Activated naive CD8-positive, alpha-beta T cell treated with anti-CD3 and anti-CD28 coated beads, Interleukin-2, amount 10 ng/mL, durations not matched to agents 7 days and 5 days (primary cell): ENCODE measurements at places on chromosomes 5 and 9. TPM values are rescaled to one million over a fixed set of nuclear protein-coding genes. Genes with fewer than 3 reads are reported as not detected.

DNA sequence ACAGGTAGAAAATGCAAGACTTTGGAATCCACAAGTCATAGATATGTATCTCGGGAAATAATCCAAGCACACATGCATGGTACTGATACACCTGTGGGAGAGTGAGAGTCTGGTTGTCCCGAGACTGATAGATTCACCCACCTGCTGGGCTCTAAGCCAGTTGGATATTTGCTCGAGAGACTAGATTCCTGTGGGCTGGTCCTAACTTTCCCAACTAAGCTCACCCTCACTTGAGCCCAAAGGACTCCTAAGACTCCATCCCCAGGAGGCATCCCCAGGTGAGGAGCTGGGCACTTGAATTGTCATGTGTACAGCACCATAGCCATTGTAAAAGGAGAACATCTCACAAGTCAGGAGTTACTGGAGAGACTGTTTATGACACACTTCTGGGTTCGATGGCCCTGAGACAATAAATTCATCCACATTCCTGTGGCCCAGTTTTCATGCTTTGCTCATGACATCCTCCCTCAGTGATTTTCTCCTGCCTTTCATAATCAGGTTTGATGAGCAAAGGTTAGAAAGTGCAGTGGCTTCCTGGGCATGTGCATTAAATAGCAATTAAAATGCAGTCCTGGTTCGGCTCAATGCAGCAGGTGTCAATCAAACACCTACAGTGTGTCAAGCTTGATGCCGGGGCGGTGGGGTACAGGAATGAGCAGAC, 18.1 kb downstream of the SLC1A1 start:
- H3K27me3 ChIP-seq: peaks cover 3% of the 10 kb centered on the region
- H3K27ac ChIP-seq: no peak overlapping the region
- no peaks in the 10 kb centered on the region for H3K4me1 ChIP-seq
- DNase-seq: no peak
- no peak overlapping the region for H3K4me3 ChIP-seq
- no peaks in the 10 kb centered on the region for H3K36me3 ChIP-seq

The HTR1A gene
- not detected for total RNA-seq

GRCh38 chr5:133222040-133222439, 170.2 kb downstream of the HSPA4 start:
- no peak for DNase-seq
- H3K36me3 ChIP-seq: no peaks in the 10 kb centered on the region
- H3K27ac ChIP-seq: no peak overlapping the region
- H3K4me1 ChIP-seq: no peaks in the 10 kb centered on the region
- peaks cover 5% of the 10 kb centered on the region for H3K27me3 ChIP-seq
- no peak overlapping the region for H3K4me3 ChIP-seq

DNA sequence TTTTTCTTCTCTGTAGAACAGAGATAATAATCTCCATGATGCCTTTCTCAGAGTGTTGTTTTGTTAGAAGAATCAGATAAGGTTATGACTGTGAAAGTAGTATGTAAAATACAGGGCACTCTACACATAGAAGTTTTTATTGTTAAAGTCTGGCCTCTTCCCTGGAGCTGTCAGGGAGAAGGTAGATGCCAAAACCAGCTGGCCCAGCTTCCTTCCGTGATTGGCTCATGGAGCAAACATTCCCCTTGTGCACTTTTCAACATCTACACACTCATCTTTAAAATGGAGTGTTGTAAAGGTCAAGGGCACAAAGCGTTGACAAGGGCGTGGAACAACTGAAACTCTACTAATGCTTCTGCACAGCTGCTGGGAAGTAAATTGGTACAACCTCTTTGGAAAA, 7.4 kb upstream of the RNF183 start:
- no peak for DNase-seq
- no peak overlapping the region for H3K27ac ChIP-seq
- peaks cover 2% of the 10 kb centered on the region for H3K27me3 ChIP-seq
- H3K36me3 ChIP-seq: no peaks in the 10 kb centered on the region

- no peak overlapping the region for H3K27ac ChIP-seq
- H3K36me3 ChIP-seq: no peaks in the 10 kb centered on the region
- H3K27me3 ChIP-seq: peaks cover 60% of the 10 kb centered on the region
- peaks cover 1% of the 10 kb centered on the region for H3K4me1 ChIP-seq
Observed at GRCh38 chr5:73415617-73416016, 33.0 kb downstream of the FOXD1 start.

DNA sequence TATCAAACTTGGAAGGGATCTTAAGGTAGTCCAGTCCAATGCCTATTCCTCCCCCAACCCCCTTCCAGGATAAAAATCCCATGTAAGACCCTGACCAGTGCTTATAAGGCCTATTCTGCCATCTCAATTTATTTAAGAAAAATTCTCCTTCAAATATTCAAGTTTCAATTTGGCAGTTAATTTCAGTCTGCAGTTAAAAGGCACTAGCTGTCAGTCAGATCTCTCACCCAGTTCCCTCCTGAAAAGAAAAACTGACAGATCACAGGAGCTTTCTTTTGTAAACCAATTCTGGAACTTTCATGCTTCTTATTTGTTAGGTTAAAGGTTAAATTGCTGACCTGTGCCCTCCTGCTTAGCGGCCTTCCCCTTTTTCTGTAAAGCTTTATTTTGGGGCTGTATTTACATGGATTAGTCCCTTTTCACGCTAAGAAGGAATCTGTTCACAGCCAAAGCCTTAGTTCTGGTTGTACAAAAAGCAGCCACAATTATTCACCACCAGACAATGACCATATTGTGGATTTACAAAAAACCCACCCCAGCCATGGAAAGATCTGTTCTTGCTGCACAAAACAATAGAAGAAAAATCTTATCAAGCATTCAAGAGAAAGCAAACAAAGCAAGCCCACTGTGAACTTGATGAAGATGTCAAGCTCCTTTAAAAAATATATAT, 68.7 kb downstream of the DENND1A start:
- no peak overlapping the region for H3K4me3 ChIP-seq
- DNase-seq: no peak
- no peaks in the 10 kb centered on the region for H3K27me3 ChIP-seq
- no peak overlapping the region for H3K27ac ChIP-seq
- H3K4me1 ChIP-seq: peaks cover 4% of the 10 kb centered on the region
- H3K36me3 ChIP-seq: peaks cover 8% of the 10 kb centered on the region

The TOR1B gene
- 28.6 TPM for total RNA-seq

DNA sequence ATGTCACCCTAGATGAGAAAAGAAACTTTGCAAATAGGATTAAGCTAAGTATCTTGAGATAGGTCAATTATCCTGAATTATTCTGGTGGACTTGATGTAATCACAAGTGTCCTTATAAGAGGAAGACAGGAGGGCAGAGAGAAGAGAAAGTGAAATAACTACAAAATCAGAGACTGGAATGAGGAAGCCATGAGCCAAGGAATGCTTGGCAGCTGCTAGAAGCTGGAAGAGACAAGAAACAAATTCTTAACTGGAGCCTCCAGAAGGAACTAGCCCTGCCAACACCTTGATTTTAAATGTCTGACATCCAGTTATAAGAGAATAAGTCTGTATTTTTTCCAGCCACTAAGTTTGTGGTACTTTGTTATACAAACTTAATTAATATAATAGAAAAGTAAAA, 480.0 kb downstream of the NR2F1-AS1 start:
- no peaks in the 10 kb centered on the region for H3K36me3 ChIP-seq
- no peaks in the 10 kb centered on the region for H3K4me1 ChIP-seq
- DNase-seq: no peak
- no peak overlapping the region for H3K4me3 ChIP-seq
- H3K27ac ChIP-seq: no peak overlapping the region
- H3K27me3 ChIP-seq: no peaks in the 10 kb centered on the region

The NAIF1 gene
- 13.2 TPM for total RNA-seq
